ENCODE measurements at places on chromosomes 1 and 21. TPM values are rescaled to one million over a fixed set of nuclear protein-coding genes. Genes with fewer than 3 reads are reported as not detected.
A peak's percentile ranks its signal among the peaks of the same experiment; 100 is the strongest.

DNA sequence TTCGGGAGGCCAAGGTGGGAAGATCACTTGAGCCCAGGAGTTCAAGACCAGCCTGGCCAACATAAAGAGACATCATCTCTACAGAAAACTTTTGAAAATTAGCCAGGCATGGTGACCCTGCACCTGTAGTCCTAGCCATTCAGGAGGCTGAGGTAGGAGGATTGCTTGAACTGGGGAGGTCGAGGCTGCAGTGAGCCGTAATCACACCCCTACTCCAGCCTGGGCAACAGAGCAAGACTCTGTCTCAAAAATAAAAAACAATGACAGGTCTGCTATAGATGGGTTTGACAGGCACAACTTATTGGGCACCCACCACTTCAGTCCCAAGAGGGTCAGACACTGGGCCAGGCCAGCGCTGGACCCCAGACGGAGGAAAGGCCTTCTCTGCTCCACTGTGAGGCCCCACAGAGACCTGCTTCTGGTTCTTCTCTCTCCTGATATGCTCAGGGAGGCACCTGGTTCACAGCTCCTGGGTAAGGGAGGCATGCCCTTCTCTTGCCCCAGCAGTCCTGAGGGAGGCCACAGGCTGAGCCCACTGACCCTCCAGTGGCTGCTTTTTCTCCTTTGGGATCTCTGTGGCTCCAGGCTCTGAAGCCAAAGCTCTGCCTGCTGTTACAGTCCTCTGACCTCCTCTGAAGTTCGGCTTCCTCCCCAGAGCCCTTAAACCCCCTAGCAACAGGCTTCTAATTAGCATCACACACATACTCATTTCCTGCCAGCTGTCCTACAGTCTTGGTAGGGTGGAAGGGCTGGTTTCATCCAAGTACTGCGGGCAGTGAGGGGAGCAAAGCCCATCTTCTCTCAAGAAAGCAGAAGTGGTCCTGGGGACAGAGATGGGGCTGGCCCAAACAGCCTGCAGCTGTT is 14.4 kb downstream of the S100A16 start:
- DNase-seq = peak; percentile 80

- DNase-seq = no peak
Measured at GRCh38 chr1:35049116-35049515, 17.4 kb upstream of the ZMYM6 start.

GRCh38 chr1:54604572-54605370 is 18.6 kb downstream of the FAM151A start:
- peak; percentile 29 for DNase-seq

TAS1R3 gene
- total RNA-seq = not detected

DNA sequence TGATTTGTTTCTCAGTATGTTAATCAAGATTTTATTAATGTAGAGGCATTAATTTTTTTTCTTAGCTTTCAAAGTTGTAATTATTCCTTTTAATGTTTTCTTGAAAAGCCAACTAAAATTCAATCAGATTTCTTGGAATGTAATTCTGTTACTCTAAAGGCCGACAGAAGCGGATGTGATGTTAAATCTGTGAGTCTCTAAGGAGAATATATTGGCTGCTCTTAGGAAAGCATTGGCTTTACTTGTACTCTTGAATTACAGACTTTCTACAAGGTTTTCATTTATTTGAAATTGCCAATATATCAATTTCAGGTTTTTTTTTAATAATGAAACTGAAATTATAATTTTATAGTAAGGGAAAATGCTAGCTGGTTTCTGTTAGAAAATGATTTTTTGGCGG is 29.2 kb downstream of the RRP15 start:
- DNase-seq = no peak

GRCh38 chr1:93416183-93416582 is 31.7 kb upstream of the FNBP1L start:
- DNase-seq = no peak

AGMAT gene
- not detected for total RNA-seq

C1orf115 gene
- total RNA-seq = 9.3 TPM

- no peak for DNase-seq
Measured at GRCh38 chr1:211952299-211952698, 83.1 kb downstream of the INTS7 start.

RNF115 gene
- 44.1 TPM for total RNA-seq

- DNase-seq = peak; percentile 84
Measured at GRCh38 chr1:204127597-204128242, 24.1 kb downstream of the ETNK2 start.

GRCh38 chr21:37208056-37208721 is 58.9 kb downstream of the VPS26C start:
- DNase-seq = peak; percentile 62

- DNase-seq = no peak
Measured at GRCh38 chr1:226687426-226687825, 51.7 kb downstream of the ITPKB start.

NUP210L gene
- not detected for total RNA-seq

- DNase-seq = no peak
Measured at GRCh38 chr1:66648901-66649595, 103.2 kb upstream of the DYNLT5 start.

FMO2 gene
- total RNA-seq = 5.9 TPM

CNST gene
- 42.8 TPM for total RNA-seq

DNA sequence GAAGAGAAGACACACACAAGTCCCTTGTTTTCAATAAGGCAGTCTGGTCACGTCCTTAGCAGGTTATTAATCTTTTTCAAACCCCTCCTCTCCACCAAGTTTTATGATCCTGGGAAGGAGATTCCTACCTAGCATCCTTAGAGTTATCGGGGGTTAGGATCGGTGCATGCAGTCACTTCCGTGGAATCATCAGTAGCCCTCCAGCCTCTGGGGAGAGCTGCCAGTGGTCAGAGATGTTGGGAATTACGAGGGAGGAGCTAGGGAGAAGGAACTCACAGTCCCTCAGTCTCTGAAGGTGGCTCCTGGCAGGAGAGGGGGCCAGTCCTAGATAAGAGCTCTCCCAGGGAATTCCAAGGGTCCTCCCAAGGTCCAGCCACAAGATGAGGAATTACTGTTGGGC is 57.7 kb upstream of the ATP5PO start:
- DNase-seq = no peak

C1orf53 gene
- total RNA-seq = not detected

DNA sequence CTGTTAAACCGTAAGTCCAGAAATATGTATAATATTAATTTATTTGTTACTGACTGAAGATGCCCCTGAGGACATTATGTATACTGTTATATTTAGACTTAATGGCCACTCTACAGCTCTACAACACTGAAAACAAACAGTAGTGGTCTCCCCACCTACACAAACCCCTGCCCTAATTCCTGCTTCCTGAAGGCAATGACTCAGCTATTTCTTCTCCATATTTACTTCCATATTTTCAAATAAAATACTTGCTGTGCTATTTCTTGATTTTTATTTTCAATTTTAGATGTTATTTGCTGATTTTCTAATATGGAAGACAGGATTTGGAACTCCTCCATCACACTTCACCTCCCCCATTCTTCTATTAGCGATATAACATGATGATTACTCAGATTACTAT is 97.6 kb downstream of the PCNX2 start:
- DNase-seq = no peak

DNA sequence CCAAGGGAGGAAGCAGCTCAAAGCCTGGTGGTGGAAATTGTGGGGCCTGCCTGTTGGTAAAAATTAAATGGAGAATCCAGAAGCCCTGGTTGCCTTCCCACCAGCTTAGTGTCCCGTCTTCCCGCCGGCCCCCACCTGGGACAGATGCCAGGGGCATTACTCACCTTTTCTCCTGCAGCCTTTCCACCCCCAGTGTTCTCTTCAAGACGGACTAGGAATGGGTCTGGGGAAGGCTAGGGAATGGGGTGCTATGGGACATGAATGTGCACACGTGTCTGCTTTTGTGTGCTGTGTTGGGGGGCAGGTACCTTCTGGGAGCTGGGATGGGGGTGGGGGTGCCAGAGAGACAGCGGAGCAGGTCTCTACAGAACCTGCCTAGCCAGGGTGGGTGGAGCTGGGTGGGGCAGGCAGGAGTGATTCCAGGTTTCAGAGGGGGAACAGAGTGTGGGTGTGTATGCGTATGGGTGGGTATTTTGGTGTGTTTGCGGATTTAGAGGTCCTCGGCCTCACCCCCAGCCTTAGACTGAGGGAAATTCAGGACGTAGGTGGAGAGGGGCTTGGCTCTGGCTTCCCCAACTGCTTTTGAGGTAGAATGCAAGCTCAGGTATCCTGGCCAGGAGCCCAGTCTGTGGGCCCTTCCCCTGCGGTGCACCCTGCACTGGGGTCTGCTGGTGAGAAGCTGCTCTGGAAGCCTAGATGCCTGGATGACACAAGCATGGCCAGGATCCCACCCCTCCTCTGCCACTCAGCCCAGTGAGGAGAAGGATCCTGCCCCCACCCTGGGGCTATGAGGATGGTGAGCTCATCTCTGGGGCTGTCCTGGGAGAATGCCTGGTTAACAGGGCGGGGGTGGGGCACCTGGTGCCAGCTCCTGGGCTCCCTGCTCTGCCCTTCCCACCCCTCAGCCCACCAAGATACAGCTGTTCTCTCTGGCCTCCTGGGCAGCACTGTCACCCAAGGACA is 7.8 kb downstream of the VANGL2 start:
- no peak for DNase-seq

GRCh38 chr21:33619726-33620125 is 21.8 kb downstream of the CRYZL1 start:
- no peak for DNase-seq

GRCh38 chr1:3159121-3159520 is 90.1 kb downstream of the PRDM16 start:
- DNase-seq = no peak

DNA sequence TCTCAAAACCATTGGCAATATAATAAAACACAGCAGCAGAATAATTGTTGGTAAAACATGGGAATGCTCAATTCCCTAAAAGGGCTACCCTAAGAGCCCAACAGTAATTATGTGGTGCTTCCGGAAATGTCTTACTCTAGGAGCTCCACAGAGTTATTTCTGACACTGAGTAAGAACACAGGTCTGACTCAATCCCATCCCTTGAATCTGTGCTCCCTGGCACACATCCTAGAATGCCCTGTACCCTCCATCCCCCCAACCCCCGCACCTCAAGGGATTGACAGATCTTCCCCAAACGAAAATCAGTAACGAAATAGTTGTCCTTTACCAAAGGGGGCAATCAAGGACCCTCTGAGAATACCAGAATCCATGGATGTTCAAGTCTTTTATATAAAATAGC is 71.9 kb downstream of the SMYD2 start:
- DNase-seq = no peak

DNA sequence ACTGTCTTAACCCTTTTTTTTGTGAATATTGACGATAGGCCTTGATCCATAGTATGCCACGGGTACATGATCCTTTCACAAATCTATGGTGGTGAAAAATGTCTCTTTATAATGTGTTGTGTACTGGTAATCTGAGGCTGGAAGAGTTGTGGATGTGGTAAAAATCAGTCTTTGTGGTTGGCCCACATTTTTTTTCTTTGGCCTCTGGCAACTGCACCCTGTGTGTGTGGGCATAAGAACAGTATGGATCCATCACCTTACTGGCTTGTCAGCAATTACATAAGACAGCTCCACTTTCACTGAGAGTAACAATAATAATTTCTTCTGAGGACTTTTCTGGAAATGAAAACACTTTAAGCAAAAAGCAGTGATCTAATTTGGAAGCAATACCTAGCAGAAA is 101.6 kb downstream of the GABPA start:
- peak; percentile 18 for DNase-seq

GRCh38 chr1:168719306-168720111 is 9.5 kb downstream of the DPT start:
- no peak for DNase-seq

GRCh38 chr1:200353232-200353631 is 56.6 kb downstream of the ZNF281 start:
- DNase-seq = no peak

PTPN22 gene
- not detected for total RNA-seq

DNA sequence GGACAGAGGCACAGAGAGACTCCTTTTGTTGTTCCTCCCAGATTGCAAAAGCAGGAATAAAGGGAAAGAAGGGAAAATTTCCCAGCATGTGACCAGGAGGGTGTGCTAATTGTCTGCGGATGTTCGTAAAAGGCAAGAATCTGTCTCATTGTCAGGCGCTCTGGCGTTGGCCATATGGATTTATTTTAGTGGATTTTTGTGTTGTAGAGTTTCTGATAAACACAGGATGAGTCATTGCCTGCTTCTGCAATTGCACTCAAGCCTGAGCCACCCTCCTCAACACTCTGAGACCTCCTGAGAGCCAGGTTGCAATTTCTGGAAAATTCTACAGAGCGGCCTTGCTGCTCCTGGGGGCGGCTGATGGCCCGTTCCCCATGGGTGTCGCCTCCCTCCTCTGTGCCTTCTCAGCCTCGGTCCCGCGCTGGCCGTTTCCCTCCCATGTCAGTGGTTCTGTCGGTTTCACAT is 227.7 kb downstream of the KAZN start:
- DNase-seq = no peak

FAM43B gene
- not detected for total RNA-seq

DNA sequence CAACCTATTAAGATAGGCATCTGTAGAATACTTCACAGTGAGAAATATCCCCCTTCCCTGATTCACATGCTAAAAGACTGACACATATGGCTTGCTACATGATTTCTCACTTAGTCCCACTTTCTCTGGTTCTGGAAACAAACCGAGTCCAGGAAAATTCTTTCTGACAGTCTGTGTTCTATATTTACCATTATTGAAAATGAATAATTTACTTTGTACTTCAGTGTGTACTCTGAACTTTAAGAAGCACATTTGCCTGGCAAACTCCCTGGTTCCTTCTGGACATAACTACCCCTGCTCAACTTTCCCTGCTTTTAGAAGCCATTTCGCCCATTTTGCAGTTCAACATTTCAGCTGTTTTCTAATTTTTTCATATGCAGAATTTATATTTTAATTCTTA is 53.6 kb downstream of the APCS start:
- DNase-seq = no peak

FAM78B gene
- total RNA-seq = not detected

DNA sequence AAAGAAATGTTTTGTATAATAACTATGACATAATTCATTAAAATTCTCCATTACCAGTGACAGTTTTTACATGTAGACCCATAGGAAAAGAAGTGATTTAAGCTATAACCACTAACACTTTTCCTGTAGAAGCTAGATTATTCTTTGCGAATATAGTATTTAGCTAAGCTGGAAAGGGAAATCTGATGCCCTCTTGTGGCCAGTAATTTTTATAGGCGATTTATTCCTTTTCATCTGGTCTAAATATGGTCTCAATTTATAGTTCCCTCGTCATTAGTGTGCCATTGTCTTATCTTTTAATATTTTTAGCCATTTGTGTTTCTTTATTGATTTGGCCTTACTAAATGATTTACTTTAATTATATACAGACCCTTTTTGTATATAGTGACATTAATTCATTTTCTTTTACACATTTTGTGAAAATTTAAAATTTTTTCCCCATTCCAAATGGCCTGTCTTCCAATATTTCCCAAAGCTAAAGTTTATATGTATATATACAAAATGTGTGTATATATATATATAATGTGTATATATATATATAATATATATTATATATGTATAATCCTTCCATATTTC is 26.7 kb downstream of the BTG3 start:
- peak; percentile 80 for DNase-seq

PROK1 gene
- not detected for total RNA-seq

- DNase-seq = peak; percentile 78
Measured at GRCh38 chr21:42350927-42351426, at the start of gene TFF2. TFF2 (minus strand) TSS chr21:42350994; CDS start chr21:42350957, 37 bp downstream.

IL10 gene
- 0.45 TPM for total RNA-seq

GRCh38 chr21:36337099-36337509 is 17.1 kb downstream of the MORC3 start:
- no peak for DNase-seq

GRCh38 chr1:181452746-181453145 is 30.6 kb upstream of the CACNA1E start:
- DNase-seq = no peak

SRSF4 gene
- 37.5 TPM for total RNA-seq

- no peak for DNase-seq
Measured at GRCh38 chr1:91631718-91632330, 131.2 kb downstream of the CDC7 start.

HTR6 gene
- not detected for total RNA-seq

VASH2 gene
- total RNA-seq = not detected

TRAF3IP3 gene
- total RNA-seq = 9.6 TPM

Data from stomach (tissue), 19 donors.